CD4-positive, alpha-beta T cell treated with Interleukin-4 for 1 hour (primary cell): ENCODE measurements at places on chromosomes 7 and 10.

DNA sequence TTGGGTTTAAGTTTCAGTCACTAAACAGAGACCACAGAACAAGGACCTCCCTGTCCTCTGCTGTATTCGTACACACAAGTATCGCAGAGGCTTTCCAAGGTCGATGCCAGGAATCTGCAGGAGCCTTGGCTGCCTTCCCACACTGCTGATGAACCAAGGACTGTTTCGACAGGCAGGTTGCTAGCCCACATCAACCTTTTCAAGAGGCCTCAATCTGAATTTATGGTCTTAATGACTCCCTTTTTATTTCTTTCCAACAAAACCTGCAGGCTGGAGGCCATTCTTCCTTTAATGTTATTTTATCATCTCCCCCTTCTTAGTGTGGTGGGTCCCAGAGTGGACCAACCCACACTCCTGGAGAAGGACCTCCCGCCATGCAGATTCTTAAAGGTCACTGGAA is 45.6 kb downstream of the JCAD start:
- no peak for DNase-seq

- DNase-seq, result no peak
Measured at GRCh38 chr10:22693860-22694259, 20.5 kb downstream of the PIP4K2A start.

GRCh38 chr10:28569506-28570159 is 36.7 kb downstream of the WAC start:
- no peak for DNase-seq

DNA sequence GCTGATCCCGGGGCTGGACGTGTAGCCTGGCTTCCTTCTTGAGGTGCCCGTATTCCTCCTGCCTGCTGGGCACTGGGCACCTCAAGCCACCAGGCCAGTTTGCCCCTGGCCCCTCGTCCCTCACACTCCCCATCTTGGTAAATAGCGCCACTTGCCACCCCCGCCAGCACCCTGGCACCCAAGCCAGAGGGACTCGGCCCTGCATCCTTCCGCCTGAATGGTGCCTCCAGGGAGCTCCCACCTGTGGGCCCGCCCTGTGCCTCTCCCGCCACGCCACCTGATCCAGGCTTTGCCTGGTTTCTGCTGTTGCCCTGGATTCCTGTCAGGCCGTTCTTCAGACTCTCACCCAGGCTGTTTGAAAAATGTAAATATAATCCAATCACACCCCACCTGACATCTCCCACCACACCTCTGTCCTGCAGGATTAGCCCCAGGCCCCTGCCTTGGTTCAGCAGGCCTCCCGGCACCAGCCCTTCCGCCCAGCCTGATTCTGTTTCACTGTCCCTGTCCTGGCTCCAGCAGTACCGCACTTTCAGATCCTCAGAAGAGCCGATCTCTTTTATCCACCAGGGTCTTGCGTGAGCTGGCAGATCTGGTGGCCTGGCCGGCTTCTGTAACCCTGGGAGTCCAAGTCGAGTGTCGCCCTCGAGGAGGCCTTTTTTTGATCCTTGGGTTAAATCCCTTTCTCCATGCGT is 33.8 kb downstream of the WIPI2 start:
- no peak for DNase-seq

- no peak for DNase-seq
Measured at GRCh38 chr7:6181136-6181535, 91.3 kb downstream of the CYTH3 start.

DNA sequence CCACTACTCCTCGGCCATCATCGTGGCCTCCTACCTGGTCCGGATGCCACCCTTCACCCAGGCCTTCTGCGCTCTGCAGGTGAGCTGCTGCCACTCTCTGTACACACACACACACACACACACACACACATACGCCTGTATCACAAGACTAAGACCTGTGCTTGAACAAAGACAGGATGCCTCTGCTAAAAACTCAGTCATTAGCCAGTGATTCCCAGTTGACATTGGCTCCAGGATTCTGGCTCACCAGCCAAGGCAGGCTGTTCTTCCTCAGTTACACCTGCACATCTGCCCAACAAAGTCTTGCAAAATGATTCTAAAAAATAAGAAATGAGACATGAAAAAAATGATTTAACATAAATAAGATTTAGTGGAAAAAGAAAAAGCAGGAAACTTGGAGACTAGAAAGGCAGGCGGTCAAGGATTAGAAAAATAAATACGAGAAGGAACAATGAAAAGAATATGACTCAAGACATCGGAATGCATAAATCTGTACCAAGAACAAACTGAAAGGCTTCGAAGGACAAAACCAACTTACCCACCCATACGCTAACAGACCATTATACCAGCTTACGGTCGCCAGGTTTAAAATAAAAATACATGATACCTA is 7.4 kb upstream of the LRRC18 start:
- no peak for DNase-seq

GRCh38 chr10:90944749-90945148 is 23.9 kb upstream of the ANKRD1 start:
- DNase-seq, result no peak

- DNase-seq, result no peak
Measured at GRCh38 chr10:100810091-100810834, 64.9 kb downstream of the PAX2 start.

- DNase-seq, result no peak
Measured at GRCh38 chr7:155216475-155217272, 81.0 kb upstream of the INSIG1 start.

DNA sequence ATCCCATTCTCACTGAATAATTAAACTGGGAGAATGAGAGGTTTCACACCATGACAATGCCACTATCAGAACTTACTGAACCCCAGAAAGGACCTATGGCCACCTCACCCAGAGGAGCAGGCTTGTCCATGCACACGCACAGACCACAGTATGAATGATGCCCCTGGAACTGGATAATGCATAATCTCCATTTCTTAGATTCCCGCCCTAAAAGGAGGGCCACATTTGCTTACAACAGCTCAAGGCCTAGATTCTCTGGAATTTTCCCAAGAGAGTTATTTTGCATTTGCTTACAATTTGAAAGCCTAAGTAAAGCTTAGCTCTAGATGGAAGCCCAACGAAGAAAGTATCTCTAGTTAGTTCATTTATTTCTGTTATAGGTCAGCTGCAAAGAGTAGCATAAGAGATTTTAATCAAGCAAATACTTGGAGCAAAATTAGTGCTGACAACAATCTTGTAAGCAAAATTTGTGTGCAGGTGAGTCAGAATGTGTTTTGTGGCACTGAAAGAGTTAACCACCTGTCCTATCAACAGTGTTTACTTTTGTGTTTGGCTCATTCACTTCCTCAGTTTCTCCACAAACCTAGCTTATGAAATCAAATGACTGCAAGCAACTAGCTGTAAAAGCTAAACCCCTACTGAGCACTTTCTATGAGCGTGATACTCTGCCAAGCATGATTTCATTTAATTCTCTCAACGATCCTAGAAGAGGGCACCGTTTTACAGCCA is 32.1 kb downstream of the ELMO1 start:
- no peak for DNase-seq

GRCh38 chr7:20913853-20914252 is 127.2 kb upstream of the SP8 start:
- DNase-seq, result no peak

DNA sequence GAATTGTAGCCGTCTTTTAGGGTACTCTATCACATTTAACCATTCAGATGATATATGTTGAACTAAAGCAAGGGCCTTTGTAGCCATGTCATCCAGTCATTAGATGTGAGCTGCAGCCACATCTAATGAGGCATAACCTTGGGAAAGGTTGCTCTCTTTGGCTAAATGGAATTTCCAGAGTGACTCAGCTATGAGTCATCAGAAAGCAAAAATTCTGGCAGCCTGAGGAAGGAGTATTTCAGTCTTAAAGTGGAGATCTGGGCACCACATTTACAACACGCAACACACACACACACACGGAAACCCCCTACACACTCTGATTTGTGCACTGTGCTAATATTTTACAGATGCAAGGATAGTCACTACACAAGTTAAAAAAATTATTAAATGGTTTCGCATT is 176.9 kb upstream of the ZWINT start:
- DNase-seq, result no peak

- no peak for DNase-seq
Measured at GRCh38 chr7:12458520-12459131, 55.0 kb upstream of the VWDE start.

- no peak for DNase-seq
Measured at GRCh38 chr7:24793982-24794648, 36.9 kb upstream of the GSDME start.

DNA sequence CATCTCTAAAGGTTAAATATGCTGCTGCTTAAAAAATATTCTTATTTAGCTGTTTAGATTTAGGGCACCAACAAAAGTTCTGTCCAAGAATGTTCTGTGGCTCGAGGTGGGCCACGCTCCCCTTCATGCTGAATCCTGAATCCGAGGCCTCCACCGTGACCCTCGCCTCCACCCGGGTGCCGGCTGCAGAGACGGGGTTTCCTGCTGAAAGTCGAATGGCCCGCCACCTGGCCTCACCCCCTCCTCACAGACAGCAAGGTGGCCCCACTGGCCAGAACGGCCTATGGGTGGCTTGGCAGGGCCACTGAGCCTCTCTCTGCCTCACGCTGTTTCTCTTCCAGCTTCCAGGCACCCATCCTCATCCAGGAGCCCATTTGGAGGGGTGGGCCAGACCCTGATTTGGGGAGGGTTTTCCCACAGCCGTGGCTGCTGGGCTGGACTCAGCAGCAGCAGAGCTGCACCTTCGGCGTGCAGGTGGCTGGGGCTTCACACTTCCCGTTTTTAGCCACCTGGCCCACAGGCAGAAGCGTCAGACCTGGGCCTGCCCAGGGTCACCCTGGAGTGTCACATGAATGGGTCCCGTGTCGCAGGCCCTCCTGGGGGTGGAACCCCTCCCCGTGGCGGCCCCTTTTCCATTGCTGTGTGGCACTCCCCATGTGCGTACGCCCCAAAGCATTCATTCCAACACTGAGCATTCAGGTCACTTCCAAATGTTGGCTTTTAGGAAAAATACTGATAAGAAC is 26.3 kb upstream of the ADGRA1 start:
- DNase-seq, result no peak

DNA sequence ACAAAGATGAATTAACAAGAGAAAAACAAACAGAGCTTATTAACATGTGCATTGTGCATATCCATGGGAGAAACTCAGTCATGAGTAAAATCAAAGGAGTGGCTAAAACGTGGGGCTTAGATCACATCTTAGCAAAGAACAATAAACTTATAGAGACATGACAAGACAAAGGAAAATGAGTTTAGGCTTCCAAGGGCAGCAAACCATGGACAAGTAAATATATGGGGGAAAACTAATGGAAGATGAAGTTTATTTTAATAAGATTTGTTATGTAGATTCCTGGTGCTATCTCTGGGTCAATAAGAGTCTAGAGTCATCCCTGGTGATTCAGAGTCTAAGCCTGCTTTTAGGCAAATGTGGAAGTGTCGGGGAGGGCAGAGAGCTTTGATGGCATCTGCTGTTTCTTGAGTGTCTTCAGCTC is 87.2 kb upstream of the PLPP4 start:
- no peak for DNase-seq

GRCh38 chr10:850093-850492 is 81.4 kb downstream of the LARP4B start:
- no peak for DNase-seq

GRCh38 chr10:102752934-102753664 is 9.4 kb downstream of the WBP1L start:
- DNase-seq, result peak; percentile 22

DNA sequence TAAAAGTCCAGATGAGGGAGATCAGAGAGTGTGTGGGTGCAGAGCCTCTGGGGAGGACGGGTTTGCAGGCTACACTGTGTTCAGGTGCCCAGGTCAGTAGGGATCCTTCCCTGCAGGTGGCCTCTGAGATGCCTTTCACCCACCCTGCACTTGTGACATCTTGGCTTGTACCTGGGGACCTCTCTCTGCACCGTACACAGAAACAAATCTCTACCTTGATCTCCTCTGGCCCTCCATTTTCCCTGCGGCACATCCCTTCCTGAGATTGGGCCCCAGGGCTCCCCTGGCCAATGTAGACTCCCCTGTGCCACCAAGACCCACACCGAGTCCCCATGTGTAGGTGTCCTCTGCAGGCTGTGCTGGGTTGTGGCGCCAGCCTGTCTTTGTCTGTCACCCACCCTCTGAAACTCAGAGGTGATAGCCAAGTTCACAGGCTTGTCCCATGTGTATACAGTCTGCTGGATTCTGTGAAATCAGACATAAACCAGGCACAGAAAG is 140.6 kb downstream of the PTPN20 start:
- DNase-seq, result no peak

DNA sequence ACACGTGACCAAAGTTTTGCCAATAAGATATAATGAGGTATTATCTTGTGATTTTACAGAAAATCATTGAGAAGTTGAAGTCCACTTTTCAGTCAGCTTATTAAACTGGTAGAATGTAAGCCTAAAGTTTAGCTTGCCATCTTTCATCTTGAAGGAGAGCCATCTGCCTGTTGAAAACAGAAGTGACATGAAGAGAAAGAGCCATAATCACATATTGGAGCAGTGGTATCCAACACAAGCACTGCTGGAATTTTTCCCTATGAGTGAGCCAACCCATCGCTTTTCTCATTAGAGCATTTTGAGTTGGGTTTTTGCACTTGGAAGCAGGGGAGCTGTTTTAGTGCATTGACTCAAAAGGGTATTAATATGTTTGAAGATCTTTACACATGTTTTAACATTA is 117.6 kb upstream of the FERD3L start:
- no peak for DNase-seq

DNA sequence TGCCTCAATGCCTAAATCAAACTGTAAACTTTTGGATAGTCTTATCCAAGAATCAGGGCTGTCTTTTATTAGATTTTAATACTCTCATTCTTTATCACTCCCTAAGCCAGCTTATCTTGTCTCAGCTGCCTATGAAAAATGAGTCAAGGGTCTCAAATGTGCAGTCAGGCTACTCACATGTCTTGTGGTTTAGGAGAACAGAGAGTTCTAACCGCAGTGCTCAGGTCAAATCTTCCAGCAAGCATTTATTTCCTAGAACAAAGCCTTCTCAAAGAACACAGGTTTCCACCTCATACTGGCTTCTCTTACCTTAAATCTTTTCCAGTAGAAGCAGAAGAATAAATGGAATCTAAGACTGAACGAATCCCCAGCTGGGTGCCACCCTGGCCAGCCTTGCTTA is 23.5 kb downstream of the HTR5A start:
- no peak for DNase-seq

- DNase-seq, result no peak
Measured at GRCh38 chr7:99032928-99033327, 111.0 kb downstream of the SMURF1 start.
